Astrocyte of the cerebellum (primary cell): ENCODE measurements at places on chromosomes 7 and 10.

GRCh38 chr10:121375172-121375571, 223.1 kb downstream of the FGFR2 start:
- DNase-seq: no peak

GRCh38 chr7:34341326-34341725, 316.7 kb upstream of the NPSR1 start:
- DNase-seq: no peak

- no peak for DNase-seq
These were observed 113.1 kb downstream of the CTTNBP2 start for GRCh38 chr7:117759950-117760640.

- DNase-seq: no peak
These were observed 82.6 kb downstream of the DNMBP start for GRCh38 chr10:99926925-99927720.

- DNase-seq: no peak
These were observed 7.8 kb downstream of the UBE2D4 start for GRCh38 chr7:43933902-43934560.
